ENCODE measurements at places on chromosomes 1 and 21.

DNA sequence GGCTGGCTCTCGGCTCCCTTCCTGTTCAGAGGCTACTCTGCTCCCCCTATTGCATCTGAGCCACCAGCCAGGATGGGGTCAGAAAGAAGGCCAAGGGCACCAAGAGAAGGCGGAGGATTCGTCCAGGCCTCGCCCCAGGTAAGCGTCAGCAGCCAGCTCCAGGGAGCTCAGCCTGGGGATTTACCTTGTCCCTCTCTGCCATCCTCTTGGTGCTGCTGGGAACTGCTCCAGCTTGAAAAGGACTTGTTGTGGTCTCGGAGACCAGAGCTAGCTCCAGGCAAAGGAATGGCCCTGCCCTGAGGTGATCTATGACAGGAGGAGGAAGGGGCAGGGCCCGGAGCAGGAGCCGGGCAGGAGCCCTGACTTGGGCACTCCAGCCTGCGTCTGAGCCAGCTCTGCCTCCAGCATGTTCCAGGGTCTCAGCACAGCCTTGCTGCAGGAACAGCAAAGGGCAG, 113.7 kb upstream of the IFFO2 start:
- DNase-seq, result no peak

DNA sequence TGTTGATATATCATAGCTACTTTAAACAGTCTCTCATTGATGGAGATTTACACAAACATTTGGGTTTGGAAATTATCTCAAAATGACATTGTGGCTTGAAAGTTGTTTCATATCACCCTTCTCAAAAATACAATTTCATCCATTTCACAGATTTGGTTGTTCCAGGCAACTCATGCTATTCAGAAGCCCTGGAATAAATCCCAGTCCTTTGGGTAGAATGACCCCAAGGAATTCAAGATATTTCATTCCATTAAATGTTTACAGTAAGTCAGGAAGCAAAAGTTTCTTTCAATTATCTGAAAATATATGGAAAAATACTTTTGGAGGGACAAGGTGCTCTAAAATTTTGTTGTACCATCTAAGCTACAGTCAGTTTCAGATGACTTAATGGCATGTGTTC, 27.1 kb downstream of the MPZL1 start:
- no peak for DNase-seq

GRCh38 chr1:184060316-184060715, 8.8 kb downstream of the TSEN15 start:
- no peak for DNase-seq

- no peak for DNase-seq
Observed at GRCh38 chr1:228507961-228508652, 20.9 kb downstream of the RNF187 start.

DNA sequence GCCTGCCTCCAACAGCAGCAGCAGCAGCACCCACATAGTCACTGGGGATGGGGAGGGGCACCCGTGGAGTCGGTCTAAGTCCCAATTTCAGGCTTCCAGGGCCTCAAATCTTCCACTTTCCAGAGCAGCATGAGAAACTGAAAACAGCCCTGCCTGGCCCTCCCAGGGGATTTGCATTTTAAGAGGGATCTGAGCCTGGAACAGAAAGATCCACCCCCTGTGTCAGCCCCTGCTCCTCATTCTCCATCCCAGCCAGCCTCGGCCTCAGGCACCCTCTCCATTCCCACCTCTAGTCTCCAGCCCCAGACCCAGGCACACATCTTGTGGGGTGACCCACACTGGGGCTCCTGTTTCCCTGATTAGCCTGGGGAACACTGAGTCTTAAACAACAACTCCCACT, 51.8 kb downstream of the FBXO2 start:
- no peak for DNase-seq

- no peak for DNase-seq
Observed at GRCh38 chr1:184016169-184016568, 21.4 kb downstream of the COLGALT2 start.

DNA sequence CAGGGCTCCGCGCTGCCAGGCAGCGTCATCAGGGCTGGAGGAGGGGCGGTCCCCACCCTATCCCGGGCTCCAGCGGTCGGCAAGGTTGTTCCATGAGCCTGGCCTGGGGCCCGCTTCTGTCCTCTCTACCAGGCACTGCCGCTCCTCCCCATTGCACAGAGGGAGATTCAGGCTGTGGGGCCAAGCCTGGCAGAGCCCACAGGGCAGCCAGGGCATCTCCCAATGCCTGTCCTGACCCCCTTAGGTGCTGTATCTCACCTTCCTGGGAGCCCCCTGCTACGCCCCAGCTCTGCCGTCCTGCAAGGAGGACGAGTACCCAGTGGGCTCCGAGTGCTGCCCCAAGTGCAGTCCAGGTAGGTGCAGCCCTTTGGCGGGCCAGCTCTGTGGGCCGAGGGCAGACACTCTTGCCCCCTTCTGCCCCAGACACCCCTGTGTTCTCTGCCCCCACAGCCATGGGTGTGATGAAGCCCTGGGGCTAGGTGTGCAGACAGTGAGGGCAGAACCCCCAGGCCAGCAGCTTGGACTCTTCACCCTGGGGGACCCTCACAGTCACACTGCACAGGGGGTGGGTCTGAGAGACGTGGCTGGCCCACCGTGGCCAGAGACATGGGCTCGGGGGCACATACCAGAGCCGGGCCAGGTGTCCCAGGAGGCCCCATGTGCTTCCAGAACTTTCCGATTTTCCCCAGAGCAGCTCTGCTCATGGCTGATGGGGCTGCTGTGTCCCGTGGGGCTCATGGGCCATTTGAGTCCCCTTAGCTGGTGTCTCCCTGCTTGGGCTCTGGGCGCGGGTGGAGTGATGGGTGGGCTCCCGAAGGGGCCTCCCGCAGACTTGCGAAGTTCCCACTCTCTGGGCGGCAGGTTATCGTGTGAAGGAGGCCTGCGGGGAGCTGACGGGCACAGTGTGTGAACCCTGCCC, 1.6 kb downstream of the TNFRSF14 start:
- no peak for DNase-seq

DNA sequence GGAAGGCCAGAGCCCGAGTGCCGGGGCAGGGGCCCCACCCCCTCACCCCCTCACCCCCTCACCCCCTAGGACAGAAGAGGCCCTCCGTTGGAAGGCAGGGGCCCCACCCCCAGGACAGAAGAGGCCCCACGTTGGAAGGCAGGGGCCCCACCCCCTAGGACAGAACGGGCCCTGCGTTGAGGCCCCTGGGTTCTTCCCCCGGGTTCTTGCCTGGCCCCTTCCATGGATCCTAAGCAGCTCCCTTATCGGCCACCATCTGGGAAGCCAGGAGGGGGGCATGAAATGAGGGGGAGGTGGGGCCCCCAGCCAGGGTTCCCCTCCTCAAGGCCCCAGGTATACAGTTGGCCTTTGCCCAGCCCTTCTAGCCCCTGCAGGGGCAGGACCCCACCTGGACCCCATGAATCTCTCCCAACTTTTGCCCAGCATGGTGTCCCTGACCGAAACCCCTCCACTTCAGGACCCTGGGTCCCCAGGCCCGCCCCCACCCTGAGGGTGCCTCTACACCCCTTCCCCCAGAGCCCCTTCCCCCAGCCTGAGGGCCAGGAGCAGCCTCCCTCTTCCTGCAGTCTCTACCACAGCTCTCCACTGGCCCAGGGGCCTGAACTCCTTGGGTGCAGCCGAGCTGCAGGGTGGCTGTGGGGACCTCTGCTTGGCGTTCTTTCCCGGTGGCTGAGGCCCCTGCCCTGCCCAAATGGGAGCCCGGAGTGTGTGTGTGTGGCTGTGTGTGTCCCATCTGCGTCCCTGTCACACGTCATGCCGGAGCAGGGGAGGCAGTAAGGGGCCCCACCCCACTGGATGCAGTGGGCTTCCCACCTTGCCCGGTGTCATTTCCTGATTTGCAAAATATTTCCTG, 4.3 kb upstream of the VWA1 start:
- DNase-seq, result no peak

DNA sequence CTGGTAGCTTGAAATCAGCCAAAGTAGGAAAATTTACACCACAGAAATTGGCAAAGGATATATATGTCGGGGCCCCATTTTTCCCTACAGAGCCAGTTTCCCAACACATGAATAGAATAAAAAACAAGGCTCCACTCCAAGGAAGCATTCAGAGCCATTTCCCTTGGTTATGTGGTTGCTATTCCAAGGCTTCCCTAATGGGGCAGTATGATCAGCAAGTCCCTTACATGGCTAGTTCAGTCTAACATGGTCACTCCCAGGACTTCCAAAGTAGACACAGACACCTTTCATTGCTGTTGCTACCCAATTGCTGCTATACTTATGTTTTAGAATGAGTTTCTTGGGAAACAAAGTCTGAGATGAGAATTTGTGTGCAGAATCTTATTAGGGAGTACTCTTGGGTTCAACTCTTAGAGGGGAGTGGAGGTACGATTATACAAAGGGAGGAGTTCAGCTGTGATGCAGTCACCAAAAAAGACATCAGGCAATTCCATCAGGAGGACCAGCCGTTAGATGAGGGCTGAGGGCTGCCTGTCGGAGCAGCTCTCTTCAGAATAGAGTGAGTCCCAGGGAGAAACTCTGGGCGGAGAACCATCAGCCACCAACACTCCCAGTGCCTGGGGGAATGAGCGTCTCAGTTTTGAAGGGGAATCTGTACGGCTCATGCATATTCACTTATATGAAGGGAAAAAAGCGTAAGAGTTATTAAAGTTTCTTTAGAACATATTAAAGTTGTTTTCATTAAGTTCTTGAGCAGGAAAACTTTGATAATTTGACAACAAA, 92.9 kb downstream of the C21orf91 start:
- no peak for DNase-seq

DNA sequence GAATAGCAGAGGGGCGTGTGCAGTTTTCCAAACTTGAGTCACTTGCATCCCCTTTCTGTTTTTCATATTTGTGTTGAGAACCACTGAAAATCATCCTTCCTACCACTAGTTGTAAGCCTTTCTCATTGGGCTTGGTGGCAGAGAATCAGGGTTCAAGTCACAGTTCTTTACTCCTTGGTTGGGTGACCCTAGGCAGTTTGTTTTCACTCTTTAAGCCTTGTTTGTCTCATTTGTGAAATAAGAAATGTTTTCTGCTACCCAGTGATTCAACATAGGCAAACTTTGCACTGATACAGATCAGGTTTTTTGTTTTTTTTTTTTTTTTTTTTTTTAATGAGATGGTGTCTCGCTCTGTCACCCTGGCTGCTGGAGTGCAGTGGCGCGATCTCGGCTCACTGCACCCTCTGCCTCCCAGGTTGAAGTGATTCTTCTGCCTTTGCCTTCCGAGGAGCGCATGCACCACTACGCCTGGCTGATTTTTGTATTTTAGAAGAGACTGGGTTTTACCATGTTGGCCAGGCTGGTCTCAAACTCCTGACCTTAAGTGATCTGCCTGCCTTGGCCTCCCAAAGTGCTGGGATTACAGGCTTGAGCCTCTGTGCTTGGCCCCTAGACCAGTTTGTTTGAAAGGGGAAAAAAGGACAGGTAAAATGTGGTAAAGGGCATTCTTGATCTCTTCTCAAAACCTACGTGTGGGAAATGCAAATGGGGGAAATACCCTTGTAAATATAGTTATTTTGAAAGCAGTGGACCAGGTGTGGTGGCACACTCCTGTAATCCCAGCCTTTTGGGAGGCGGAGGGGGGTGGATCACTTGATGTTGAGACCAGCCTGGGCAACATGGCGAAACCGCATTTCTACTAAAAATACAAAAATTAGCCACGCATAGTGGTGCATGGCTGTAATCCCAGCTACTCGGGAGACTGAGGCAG, 3.2 kb downstream of the CLIC4 start:
- no peak for DNase-seq

DNA sequence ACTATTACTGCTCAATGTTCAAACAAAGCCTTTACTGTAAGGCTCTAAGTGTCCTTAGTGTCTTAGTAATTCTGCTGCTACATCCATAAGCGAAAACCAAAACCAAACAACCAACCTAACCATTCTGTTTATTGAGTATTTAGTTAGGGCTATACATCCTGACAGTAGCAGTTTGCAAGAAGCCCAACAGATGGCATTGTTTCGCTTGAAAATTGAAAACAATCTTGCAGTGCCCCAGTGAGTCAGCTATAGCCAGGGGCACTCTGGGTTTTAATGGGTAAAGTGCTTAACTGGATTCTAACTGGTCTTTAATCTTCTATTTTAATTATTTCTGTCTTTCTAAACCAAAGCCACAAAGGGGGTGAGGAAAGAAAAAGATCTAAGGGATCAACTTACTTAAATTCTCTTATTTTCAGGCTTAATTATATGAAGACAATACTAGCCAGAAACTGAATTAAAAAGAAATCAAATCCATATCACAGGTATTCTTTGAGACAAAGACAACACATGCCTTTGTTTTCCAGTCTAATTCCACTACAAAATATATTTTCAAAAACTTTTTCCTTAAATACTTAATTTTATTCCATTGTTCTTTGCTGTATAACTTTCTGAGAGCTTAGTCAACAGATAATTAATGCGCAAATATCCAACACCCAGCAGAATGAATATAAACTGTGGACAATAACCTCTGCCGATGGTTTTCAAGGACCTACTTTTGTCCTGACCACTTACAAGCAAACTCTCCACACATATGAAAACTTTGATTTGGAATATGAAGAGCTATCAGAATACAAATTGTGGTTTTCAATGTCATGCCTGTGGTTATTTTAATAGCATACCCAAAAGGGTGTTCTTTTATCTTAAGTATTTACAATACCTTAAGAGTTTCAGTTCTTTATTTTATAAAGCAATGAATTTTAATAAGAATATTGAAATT, 15.2 kb downstream of the POGZ start:
- DNase-seq, result peak; percentile 81

GRCh38 chr1:14742181-14742980, 143.9 kb downstream of the KAZN start:
- no peak for DNase-seq

GRCh38 chr1:151939779-151940178, 30.5 kb upstream of the THEM4 start:
- no peak for DNase-seq

DNA sequence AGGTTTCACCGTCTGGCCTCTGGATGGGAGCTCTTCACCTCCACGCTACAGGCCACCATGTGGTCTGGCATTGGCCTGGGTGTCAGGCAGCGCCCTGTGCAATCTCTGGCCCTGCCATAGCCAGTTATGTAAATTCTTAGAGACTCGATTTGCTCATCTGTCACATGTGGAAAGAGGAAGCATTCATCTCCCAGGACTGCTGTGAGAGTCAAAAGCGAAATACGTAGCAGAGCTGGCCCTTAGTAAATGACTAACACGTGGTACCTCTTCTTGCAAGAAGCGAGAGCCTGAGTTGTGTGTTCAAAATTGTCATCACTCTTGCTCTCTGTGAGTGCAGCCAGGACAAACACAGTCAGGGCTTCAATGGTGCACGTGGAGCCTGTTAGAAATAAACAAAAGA, 159.0 kb upstream of the BACE2 start:
- DNase-seq, result no peak

- DNase-seq, result no peak
Observed at GRCh38 chr1:230686747-230687146, 27.2 kb downstream of the AGT start.

DNA sequence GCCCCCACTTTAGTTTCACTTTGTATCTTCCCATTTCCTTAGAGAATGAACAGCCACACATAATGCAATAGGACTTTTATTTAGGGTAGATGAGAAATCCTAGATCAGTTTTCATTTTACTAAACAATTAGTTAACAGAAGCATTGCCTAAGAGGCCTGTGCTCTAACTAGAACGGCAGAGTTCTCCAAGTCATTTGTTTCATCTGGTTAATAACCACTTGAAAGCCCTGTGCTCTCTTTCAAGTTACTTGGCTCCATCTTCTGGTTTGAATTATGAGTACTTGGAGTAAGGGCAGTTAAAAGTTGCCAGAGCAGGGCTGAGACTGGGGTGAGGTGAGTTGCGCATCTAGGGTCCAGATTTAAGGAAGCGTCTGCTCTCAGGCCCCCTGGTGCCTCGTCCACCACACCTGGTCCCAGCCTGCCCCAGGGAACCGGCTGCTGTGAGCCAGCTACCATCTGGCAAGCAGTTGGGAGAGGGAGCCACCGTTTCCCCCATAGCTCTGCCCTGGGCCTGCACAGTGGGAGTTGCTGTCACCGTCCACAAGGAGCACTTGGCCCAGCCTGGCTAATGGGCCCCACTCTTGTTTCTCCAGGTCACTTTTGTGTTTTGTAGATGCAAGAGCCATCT, 18.1 kb upstream of the SLC44A3 start:
- peak; percentile 8 for DNase-seq

Measured in CD4-positive, alpha-beta T cell treated with Interleukin-12 subunit alpha and Interleukin-12 subunit beta, for 1 hour (primary cell).